ENCODE measurements at places on chromosomes 7 and 10.

DNA sequence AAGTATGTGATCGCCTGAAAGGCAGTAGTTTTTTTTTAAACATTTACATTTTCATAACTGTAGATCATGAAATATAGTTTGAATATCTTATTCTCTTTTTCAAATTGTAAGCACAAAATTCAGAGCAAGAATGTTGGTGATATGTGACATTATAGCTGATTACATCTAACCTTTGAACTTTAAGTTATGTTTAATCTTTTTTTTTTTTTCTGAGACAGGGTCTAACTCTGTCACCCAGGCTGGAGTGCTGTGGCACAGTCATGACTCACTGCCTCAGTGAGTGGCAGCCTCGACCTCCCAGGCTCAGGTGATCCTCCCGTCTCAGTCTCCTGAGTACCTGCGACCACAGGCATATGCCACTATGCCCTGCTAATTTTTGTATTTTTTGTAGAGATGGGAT is 278.7 kb upstream of the NEBL start:
- DNase-seq, result no peak

- DNase-seq, result no peak
Measured at GRCh38 chr10:9229702-9230244, 1175.3 kb downstream of the GATA3 start.

GRCh38 chr7:41065663-41066062 is 637.2 kb downstream of the INHBA start:
- DNase-seq, result peak; percentile 39

GRCh38 chr10:80938903-80939302 is 401.2 kb downstream of the SH2D4B start:
- no peak for DNase-seq

DNA sequence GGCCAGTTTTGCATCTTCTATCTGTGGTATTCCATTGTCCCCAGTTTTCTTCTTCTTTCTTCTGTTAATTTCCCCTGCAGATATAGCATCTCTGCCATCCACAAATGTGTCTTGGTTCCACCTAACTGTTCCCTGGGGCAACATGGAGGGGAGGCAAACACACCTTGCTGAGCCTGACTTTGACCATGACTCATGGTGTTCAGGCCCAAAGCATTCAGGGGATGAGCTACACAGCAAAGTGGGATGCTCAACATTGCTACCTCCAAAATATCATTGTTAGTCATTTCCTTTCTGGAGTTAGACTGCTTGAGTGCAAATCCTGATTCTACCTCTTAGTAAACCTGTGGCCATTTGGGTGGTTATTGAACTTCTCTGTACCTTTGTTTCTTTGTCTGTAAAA is 542.7 kb downstream of the LRMDA start:
- no peak for DNase-seq

GRCh38 chr10:44939691-44940401 is 19.8 kb upstream of the RASSF4 start:
- no peak for DNase-seq

GRCh38 chr7:142787034-142787768 is 16.4 kb downstream of the PRSS2 start:
- DNase-seq, result no peak

DNA sequence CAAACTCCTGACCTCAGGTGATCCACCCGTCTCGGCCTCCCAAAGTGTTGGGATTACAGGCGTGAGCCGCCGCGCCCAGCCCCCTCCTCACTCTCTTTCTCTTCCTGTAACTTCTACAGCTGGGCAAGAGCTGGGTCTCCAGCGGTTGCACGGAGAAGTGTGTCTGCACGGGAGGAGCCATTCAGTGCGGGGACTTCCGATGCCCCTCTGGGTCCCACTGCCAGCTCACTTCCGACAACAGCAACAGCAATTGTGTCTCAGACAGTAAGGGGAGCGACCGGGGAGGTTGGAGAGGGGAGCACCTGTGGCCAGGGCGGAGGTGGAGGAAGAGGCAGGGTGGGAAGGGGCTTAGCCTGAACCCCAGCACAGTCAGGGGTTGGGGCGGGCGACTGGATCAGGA is 41.4 kb downstream of the EPHB4 start:
- no peak for DNase-seq

GRCh38 chr10:89210794-89211425 is 3.8 kb upstream of the CH25H start:
- no peak for DNase-seq

DNA sequence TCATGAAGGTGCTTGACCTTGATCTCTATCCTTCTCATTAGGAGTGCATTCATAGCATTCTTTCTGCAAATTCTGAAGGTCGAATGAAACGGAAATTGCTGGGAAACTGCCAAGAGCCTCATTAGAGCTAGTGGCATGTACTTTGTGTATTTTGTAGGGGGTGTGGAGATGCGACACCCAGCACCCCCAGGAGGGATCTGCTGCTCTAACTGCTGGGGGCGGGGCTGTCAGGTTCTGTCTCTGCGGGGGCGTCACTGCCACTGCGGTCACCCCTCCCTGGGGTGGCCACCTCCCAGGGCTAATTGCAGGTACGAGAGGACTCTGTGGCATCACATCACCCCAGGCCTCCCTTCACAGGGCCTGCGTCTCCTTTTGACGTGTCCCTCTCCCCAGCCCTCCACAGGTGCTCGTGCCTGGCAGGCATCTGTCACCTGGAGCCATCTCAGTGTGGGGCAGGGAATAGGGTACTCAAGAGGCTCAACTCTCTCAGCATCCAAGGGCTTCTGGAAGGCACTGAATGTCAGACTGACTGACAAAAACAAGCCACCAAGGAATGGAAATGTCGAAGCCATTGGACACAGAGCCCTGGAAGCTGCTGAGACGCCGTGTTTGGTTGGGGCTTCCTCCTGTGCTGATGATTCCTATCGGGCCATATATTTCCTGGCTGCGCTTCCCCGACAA is 151.1 kb downstream of the ACTR3B start:
- DNase-seq, result peak; percentile 75

- no peak for DNase-seq
Measured at GRCh38 chr7:158910254-158911053, 54.1 kb downstream of the DYNC2I1 start.

DNA sequence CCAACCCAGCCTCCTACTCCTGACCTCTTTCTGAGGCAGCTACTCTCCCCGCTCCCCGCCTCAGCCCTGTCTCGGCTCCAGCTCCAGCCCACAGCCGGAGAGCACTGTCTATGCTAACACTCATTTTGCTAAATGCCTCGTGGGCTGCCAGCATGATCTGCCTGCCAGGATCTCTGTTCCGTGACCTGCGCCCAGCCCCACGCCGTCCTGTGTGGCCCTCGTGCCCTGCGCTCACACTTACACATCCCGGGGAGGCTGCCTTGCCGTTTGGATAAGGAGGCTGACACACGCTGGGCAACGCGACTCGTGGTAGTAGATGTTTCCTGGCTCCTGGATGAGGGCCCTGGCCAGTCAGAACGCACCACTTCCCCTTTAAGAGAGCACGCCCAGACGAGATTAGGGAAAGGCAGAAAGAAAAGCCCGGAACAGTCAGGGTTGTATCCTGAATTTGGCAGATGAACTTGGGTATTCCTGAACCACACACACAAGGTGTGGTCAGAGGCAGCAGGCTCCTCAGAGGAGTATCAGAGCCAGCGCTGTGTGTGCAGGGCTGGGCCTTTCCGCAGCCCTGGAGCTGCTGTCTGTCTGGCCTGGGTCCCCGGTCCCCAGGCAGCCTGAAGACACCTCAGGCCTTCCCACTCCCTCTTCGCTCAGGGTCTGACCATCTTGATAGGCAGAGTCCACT is 97.7 kb upstream of the EFCAB10 start:
- DNase-seq, result peak; percentile 52

- DNase-seq, result no peak
Measured at GRCh38 chr7:12786494-12786893, 99.1 kb downstream of the ARL4A start.

GRCh38 chr10:5890452-5890915 is 441 bp downstream of the FBH1 start:
- DNase-seq, result no peak

DNA sequence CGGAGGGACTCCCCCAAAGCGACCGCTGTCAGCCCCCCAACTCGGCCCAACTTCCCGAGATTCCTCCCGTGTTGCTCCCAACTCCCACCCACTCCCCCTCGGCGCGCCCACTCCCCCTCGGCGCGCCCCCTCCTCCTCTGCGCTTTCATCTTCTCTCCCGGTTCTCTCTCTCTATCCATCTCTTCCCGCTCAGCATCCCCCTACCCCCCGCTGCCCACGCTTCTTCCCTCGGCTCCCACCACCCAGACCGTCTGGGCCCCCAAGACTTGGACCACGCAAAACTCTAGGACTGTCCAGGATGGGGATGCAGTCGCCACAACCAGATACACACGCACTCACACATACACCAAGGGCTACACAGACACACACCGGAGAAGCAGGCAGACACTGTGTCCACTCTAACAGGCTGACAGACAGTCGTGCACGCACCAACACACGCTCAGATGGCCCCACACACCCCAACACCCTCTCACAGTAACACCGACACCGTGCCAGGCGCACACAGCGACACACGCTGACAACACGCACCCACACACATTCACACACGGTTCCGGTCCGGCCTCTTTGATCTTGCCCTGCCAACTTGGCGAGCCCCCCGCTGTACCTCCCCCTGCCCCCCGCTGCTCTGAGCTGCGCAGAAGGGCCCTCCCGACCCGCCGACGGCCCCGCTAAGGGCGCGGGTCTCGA is 1.1 kb downstream of the GRID1 start:
- DNase-seq, result no peak

GRCh38 chr7:158175779-158176178 is 411.8 kb downstream of the PTPRN2 start:
- no peak for DNase-seq

DNA sequence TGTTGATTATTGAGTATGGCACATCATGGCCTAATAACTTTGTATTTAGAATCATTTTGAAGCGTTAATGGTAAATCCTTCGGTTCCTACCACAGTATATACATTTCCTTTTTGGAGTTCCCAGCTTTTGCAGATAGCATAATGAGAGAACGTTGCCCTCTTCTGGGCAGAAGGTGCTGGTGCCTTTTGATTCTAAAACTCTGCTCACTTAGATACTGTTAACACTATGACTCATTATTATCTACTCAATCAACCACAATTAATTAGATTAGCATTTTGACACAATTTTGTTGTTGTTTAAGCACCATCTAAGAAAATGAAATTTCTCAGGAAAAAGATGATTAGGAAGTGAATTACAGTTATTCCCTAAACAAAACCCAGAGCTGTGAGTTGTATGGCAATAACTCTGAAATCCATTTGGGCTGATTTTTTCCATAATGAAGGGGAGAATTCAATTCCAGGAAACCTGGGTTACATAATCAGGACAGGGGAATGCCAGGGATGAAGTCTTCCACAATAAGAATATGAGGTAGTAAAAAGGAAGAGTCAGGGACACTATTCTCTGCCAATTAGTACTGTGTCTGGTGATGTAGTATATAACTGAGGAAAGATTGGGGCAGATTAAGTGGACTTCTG is 11.5 kb upstream of the DLD start:
- peak; percentile 42 for DNase-seq

DNA sequence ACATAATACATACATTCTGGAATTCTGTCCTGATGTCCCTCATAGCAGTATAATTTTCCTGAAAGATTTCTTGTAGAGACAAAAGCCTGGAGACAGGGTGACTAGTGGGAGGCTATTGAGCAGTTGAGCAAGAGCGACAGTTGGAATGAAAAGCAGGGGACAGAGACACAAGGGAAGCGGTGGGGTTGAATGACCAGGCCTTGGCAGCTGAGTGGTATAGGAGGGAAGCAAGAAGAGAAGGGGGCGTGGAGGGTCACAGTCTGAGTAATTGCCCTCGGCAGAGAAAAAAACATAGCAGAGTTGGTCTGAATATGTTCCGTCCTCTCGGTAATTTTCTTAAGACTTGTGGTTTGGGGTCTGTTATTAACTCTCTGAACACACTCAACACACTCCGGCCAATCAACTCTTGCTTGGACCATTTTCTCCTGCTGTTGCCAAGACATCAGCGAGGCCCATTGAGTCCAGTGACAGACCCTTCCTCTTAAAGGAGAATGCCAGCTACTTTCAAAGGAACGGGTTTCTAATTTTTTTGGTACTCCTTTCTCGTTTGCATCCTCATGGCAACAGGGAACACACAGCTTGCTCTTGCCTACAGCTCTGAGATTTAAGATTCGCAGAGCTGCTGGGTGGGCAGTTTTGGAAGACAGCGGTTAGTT is 5.3 kb upstream of the ACTR3B start:
- DNase-seq, result no peak

DNA sequence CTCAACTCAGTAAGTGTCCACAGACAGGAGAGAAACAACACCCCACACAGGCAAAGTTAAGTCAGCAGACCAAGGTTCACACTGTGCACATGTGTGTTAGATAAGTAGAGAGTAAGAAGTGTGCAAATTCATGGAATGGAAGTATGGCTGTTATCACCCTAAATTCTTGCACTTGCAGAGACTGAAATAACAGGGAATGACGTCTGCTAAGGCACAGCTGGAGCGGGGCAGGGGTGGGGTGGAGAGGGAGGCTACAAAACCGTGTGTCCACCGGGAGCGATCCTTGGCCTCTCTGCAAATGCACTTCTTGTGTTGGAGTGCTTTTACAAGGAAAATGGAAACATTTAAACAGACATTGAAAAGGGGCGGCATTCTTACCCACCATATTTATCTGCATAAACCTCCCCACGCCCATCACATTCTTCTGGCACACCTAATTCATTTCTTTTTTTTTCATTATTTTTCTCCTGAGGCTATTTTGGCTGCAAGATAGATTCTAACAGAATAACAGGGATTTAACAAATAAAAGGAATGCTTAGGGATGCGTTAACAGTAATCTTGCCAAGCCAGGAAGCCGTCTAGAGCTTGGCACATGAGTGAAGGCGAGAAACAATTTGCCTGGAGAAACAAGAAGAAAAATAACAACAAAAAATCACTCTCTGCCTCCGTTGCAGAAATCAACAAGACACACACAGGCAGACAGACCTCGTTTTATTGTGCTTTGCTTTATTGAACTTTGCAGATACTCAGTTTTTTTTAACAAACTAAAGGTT is 30.1 kb downstream of the TNS3 start:
- no peak for DNase-seq

GRCh38 chr10:8392216-8392615 is 337.7 kb downstream of the GATA3 start:
- DNase-seq, result no peak

GRCh38 chr10:86849181-86849894 is 92.9 kb downstream of the BMPR1A start:
- no peak for DNase-seq

DNA sequence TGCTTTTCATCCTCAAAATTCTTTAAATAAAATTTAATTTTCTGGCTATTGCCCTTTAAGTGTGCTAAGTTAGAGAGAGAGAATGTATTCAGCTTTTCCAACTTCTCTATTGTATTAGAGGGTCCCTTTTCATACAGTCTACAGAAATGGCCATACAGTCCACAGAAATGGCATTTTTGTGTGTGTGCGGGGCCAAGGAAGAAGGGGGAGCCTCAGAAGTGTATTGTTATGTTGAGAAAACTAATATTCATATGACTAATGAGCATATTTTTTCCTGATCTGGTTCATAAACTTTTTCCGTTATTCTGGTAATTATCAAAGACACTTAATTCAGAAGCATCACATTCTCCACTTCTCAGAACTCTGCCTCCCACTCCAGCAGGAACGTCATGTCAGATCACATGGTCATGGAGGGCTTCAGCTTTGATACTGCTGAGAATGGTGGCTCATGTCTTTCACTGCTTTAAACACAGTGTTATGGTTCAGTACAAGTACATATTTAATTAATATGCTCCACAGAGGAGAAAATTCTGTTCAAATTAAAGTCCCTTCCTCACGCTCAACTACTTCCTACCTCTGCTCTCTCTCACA is 37.1 kb downstream of the ELMO1 start:
- no peak for DNase-seq

Measured in DMS153 (cell line).